Stimulated activated CD8-positive, alpha-beta memory T cell treated with anti-CD3 and anti-CD28 coated beads, Interleukin-4, amount 100 ng/mL, for 4 hours (primary cell): ENCODE measurements at places on chromosomes 2 and 18.

GRCh38 chr2:179180242-179180641 lies 84.4 kb downstream of the SESTD1 start:
- no peak for DNase-seq

GRCh38 chr2:176104316-176105077 lies 2.6 kb upstream of the HOXD11 start:
- no peak for DNase-seq

- DNase-seq, result no peak
Observed at GRCh38 chr18:43642727-43643330, 365.5 kb upstream of the SYT4 start.

GRCh38 chr2:37829616-37830395 lies 95.3 kb upstream of the RMDN2 start:
- DNase-seq, result no peak

DNA sequence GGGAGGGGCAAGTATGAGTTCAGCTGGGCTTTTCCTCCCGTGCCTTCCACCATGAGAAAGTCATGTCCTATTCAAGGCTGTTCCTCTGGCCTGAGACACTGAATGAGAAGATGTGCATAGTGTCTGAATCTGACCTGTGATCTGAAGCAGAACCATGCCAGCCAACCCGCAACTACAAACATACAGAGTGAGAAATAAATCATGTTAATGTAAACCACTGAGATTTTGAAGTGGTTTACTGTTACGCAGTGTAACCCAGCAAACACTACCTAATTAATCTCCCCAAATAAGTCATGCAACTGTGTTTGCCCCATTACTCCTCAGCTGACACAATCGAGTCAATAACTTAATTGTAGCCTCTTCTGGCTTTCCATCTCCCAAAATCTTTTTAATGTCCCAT lies 49.2 kb downstream of the METTL4 start:
- DNase-seq, result no peak

- DNase-seq, result no peak
Observed at GRCh38 chr2:185082749-185083148, 484.4 kb downstream of the ZNF804A start.

DNA sequence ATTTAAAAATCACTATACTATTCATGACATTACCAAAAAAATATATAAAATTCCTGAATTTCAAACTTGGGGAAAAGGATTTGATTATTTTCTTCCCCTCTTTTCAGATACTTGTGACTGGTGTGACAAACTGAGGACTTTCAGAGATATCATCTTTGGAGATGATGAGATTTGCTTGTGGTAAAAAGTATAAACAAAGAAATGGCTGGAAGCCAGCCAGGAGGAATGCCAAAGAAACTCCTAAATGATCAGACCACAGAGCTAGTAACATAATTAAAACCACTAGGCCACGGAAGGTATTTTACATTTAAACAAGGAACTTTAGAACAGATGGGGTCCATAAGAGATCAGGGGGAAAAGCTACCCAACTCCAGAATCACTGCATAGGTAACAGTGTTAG lies 58.7 kb downstream of the PIGN start:
- DNase-seq, result no peak

DNA sequence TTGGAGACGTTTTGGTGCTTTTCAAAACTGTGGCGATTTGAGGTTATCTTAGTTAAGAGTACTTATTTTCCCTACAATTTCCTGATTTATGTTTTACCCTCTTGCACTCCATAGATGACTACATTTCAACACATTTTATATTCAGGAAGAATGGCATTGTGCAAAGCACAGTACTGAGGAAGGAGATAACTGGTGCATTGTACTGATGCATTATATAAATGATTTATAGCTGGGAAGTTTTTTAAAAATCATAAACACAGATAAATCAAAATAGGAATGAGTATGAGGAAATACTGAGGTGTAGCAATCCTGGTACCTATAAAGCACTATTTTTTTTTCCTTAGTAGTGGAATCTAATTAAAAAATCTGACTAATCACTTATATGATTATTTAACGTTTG lies 5.6 kb downstream of the REL start:
- no peak for DNase-seq
